MV-4-11 (cell line): ENCODE measurements at places on chromosomes 5 and 9.

GRCh38 chr9:107142896-107143603, 140.0 kb upstream of the RAD23B start:
- DNase-seq = no peak

DNA sequence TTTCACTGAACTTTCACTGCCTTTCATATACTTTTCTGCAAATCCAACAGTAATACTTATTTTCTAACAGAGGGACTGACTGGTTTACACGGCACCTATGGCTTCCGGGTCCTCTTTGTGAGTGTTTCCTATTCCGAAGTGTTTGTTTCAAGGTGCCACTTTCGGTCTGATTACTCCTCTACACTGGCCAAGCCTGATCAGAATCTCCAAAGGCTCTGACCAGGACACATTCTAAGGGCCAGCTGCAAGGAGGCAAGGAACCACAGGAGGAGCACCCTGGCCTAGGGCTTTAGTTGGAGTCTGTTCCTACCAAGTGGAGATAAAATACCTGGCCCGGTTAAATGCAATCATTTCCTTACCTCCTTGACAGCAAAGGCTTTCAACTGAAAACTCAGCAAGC, 132.1 kb downstream of the GLIS3 start:
- no peak for DNase-seq

GRCh38 chr9:24351258-24351657, 194.4 kb downstream of the IZUMO3 start:
- no peak for DNase-seq

DNA sequence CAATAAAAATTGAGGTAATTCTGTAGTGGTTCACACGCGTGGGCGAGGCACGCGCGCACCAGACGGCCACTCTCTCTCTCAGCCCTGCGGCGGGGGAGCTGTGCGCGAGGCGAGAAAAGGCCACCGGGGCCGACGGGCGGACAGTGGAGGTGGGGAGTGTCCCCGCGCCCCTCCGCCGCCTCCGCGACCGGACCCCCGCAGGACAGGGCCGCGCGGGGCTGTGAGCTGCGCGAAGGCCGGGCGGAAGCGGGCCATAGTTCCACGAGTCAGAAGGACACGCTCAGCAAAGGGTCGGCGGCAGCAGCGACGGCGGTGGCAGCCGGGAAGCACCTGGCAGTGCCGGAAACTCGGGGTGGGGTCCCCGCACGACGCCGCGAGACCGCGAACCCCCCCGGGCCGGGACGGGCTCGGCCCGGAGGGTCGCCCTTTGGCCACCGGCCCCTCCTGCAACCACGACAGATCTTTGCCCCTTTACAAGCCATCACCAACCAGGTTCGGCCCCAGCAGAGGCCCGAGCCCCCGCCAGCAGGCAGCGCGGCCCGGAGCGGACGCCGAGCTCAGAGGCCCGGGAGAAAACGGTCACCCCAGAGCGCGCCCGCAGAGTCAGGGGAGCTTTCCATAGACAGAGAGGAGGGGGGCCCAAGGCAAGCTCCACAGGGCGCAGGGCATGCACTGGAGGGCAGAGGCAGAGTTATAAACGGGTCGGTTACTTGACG, 60.9 kb downstream of the ZNF354C start:
- DNase-seq = no peak

DNA sequence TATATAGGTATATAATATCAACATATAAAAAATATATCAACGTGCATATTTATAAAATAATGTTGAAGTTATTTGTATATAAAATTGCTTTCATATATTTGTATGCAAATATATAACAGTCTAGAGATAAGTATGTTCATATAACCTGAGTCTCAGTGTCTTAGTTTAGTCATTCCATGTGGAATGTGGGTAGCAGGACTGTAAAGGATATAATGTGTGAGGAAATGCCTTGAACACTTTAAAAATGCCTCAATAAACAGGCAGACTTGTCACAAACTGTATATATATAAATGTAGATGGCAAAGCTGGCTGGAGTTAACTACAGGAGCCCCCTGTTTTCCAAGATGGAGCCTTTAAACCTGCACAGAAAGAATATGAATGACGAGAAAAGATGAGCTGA, 48.4 kb downstream of the CCDC125 start:
- no peak for DNase-seq

GRCh38 chr5:133794771-133795415, 173.5 kb downstream of the C5orf15 start:
- DNase-seq = no peak

GRCh38 chr9:96616817-96617438, 2.7 kb downstream of the CDC14B start:
- no peak for DNase-seq

DNA sequence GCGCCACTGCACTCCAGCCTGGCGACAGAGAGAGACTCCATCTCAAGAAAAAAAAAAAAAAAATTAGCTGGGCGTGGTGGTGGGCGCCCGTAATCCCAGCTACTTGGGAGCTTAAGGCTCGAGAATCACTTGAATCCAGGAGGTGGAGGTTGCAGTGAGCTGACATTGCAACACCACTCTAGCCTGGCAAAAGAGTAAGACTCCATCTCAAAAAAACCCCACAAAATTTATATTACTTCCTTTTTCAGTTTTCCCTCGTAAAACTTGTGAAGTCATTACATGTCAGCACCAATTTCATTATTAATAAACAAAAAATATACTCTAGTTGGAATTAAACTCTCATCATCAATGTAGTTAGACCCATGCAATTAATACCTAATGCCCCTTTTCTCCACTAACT, 43.9 kb downstream of the SHLD3 start:
- DNase-seq = peak; percentile 88

- DNase-seq = no peak
Observed at GRCh38 chr5:160082614-160083500, 36.4 kb downstream of the PWWP2A start.

- peak; percentile 86 for DNase-seq
Observed at GRCh38 chr9:124267271-124267807, 9.6 kb downstream of the NEK6 start.

DNA sequence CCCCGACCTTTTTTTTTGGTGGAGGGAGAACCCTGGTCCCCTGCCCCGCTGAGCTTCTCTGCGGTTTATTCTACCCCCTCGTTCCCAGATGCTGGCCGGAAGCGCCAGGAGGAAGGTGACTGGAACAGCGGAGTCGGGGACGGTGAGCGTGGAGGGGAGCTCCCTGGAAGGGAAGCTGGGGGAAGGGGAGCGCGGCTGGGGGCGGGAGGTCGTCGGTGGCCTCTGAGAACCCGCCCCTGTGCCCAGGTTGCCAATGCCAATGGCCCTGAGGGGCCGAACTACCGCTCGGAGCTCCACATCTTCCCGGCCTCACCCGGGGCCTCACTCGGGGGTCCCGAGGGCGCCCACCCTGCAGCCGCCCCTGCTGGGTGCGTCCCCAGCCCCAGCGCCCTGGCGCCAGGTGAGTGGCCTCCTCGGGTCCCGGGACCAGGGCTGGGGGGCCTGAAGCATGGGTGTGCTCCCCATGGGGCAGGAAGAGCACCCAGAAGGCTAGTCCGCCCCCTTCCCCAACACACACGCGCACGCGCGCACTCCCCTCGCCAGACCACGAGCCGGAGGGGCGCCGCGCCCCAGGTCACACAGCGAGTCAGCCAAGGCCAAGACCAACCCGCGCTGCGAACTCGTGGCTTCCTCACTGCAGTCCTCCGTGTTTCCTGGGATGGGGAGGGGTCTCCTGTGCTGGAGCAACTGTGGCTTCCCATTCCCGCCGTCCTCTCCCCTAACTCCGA, 10.6 kb downstream of the MYOZ3 start:
- DNase-seq = no peak

DNA sequence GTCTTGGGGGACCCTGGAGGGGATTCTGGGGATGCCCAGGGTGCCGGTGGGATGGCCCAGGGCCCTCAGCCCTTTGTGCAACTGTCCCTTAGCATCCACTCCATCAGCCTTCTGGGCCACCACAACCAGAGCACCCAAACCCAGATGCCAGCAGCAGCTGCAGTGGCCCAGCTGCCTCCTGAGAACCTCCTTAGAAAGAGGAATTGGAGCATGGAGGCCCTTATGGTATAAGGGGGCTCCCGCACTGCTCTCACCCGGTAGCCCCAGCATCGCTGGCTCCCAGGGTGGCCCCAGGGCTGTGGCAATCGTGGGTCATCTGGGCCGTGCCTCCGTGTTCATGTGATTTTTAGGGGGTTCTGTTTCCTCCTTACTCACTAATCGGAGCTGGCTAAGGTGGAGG, 463.3 kb downstream of the ICE1 start:
- no peak for DNase-seq

DNA sequence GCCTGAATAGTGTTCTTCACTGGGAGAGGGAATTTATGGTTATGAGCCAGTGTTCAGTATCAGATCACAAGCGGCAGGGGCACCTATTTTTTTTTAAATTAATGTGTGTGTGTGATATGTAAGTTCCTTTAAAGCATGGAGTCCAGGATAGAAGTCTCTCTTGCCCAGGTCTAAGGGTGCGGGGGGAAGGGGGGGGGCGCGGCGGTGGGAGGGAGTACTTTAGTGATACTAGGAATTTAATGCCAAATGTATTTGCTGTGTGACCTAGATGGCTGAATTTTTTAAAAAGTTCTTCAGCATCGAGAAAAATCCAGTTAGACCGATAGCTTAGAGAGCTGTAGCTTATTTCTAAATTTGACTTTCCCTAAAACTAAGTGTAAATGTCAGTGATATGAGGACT, 1.5 kb upstream of the FCHO2 start:
- no peak for DNase-seq
